NCI-H1092 treated with DMSO at 0.1 percent for 48 hours (cell line): ENCODE measurements at places on chromosomes 7 and 10.

GRCh38 chr10:5760515-5760914 is 52.7 kb downstream of the GDI2 start:
- DNase-seq = no peak

- no peak for DNase-seq
These were observed 729.6 kb downstream of the SORCS3 start for GRCh38 chr10:105370692-105371091.

- peak; percentile 89 for DNase-seq
These were observed at the start of gene CSTF2T for GRCh38 chr10:51699475-51700227. CSTF2T (minus strand) TSS chr10:51699595; CDS start chr10:51699549, 46 bp downstream.

DNA sequence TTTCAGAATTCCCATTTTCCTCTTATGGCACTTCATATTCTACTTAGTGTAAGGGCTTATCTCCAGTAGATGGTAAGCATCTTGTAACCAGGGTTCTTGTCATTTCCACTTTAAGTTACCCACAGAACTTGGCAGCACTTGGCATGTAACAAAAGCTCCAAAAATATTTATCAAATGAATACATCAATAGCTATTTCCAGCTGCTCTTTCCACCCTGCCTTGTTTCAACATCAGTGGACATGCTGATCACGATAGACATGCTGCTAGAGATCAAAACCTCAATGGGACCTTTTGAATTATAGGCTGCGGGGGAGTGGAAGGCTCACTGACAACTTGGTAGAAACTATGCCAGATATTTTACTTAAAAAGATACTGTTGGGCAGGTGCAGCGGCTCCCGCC is 32.9 kb downstream of the HOXA1 start:
- DNase-seq = no peak

- no peak for DNase-seq
These were observed 379.7 kb downstream of the PHTF2 start for GRCh38 chr7:78178319-78178718.

- no peak for DNase-seq
These were observed 3.6 kb downstream of the PRKAR2B start for GRCh38 chr7:107047902-107048782.

- no peak for DNase-seq
These were observed 200.1 kb downstream of the SDHAF3 start for GRCh38 chr7:97317575-97317974.

DNA sequence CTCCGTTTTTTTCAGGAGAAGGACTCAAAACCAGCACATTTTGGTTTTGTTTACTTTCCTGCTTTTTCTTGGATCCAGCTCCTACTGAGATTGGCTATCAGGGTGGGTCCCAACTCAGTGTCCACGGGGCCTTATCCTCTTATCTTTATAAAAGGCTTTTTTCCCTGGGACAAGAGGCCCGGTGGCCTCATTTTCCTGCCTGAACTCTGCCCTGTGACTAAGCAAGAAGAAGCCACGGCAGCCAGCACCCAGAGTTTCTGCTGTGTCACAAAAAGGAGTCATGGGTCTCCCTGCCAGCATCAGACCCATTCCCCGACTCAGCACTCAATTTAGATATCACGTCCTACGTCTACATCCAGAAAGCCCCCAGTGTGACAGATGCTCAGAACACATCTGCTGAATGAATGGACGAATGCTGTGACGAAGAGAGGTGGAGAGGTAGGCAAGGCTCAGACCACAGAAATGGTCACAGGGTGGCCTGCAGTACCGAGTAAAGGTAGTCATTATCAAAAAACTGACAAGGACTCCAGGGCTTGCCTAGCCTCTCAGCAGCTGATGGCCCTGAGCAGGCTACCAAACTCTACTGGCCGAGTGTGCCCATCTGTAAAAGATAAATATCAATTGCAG is 16.7 kb downstream of the DLG5 start:
- no peak for DNase-seq

DNA sequence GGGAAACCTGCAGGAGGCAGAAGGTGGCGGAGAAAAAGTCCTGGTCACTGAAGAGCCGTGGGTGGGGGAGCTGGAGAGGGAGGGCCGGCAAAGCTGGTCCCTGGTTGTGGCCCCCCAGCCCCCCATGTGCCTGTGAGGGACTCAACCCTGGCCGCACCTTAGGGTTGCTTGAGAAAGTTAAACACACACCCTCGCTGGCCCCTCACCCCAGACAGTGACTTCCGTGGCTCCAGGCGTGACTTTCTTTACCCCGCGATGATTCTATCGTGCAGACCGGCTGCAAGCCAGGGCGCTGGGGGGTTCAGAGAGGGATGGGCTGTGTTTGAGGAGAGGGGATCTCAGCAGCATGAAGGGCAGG is 447.6 kb upstream of the FOXK1 start:
- no peak for DNase-seq

GRCh38 chr10:67550838-67551402 is 145.1 kb downstream of the CTNNA3 start:
- DNase-seq = no peak

- no peak for DNase-seq
These were observed 181.1 kb upstream of the IMMP2L start for GRCh38 chr7:111743244-111743847.

GRCh38 chr7:107408349-107408748 is 61.5 kb upstream of the GPR22 start:
- no peak for DNase-seq

DNA sequence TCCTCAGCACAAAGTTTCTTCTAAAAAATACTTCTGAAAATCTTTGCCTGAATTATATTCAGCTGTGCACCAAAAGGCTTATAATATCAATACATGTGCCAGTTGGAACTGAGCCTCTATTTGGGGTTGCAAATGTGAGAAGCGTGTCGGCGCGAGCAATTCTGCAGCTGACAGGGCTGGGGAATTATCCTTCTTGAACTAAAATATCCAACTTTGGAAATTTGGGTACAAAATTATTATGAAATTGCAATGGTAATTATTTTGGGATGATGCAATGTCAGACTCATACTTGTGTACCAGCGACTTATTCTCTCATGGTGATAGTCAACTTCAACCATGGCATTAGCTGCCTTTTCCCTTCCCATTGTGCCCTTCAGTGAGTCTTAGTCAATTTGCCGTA is 507.0 kb upstream of the KLF6 start:
- no peak for DNase-seq
